Upper lobe of left lung (tissue), 6 donors: ENCODE measurements at places on chromosomes 2 and 18. TPM values are rescaled to one million over a fixed set of nuclear protein-coding genes. Genes with fewer than 3 reads are reported as not detected.

GRCh38 chr18:10511236-10511635, 14.6 kb upstream of the NAPG start:
- DNase-seq = no peak

GRCh38 chr18:44609181-44609941, 71.3 kb upstream of the SETBP1 start:
- DNase-seq = no peak

DNA sequence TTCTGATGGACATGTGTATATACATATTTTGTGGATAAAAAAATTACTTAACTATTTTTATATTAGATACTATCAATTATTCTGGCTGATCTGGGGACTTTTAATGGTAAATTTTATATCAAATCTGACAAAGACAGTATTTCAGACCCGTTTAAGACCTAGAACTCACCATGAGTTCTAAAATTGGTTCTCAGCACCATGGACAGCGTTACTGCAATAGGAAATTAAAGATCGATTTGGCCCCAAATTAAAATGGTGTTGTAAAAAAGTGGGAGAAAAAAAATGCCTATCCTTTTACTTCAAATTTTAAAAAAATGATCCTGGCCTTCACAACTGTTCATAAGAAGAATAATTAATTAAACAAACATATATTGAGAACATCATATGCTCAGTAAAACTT, 919 bp upstream of the SCN2A start:
- no peak for DNase-seq

DNA sequence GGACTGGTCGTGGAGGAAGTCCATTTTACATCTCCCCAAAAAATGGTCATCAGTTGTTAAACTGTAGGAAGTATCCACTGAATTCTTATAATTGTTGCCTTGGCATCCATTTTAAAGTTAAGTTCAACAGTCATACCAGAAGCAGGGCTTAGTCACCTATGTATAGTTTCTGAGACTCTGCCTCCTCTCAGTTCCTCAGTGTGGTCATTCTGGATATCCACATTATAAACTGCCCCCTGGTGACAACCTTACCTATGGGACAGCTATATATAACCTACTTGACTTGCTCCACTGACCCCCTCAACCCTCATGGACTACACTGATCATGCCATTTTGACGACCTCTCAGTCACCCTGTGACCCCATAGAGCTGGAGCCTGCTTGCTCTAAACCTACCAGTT, 617.0 kb downstream of the LRP1B start:
- DNase-seq = no peak

DNA sequence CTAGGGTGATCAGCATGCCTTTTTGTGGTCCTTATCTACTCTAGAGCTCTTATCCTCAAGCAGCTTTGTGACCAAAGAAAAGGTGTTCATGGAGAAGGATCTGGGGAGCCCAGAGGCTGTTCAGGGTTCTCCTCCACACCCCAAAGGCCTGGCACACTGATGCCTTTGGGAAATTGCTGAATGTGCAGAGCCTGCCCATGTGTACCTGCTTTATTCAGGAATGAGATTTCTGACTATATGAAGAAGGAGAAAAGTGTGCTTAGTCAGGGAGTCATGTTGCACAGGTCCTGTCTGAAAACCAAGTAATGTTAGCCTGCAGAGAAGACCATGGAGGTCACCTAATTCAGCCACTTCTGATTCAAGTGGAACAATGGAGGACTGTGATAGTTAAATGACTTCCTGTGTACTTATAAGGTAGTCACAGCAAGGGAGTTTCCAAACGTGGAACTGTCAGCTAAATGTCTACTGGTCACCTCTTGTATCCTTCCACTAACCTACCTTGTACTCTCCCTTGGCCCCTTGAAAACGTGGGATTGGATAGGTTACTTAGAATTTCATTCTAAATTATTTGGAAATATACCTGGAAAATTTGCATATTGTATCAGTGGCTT, 81.3 kb downstream of the LIMS1 start:
- DNase-seq = no peak

DNA sequence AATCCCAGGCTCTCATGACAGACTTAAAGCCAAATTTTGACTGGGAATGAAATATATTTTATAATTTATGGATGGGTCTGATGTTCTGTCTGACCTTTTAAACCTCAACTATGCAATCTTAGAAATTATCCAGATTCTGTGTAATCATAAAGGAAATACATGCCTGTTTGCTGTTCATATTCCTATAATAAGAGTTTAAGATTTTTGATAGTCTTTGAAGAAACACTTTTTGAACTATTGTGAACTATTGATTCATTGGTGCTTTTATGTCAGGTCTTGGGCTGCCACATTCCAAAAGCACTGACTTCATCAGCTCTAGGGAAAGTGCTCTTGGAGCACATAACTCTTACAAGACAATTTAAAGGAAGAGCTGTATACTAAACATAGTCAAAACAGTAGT, 64.2 kb downstream of the CCDC150 start:
- no peak for DNase-seq

GRCh38 chr2:138564586-138565229, 63.1 kb downstream of the SPOPL start:
- DNase-seq = no peak

DNA sequence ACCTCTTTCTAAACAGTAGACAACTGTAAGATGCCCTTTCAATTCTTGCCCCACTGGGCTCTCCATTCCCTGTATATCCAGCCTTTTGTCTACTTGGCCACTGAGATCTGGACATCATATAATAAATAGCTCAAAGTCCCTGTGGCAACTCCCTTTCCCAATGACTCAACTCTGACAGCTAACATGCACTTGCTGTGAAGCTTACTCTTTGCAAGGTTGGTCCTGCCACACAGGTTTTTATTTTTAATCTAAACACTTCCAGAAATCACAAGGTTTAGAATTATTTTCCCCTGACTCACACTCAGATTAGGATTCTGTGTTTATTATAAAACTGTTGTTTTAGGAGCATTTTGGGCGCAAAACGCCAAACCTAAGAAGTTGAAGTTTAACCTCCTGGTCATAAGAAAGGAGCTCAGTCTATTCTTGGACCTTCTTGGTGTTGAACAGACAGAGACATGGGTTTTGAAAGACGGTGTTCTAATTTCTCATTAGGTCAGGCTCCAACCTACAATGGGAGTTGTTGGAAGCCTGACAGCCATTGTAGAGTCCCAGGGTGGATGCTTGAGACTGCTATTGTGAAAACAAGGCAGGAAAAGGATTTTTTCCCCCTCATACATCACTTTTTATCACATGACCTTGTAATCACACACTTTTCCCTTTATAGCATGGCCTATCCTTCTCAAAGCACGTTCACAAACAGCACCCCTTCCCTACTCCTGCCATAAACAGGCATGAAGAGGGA, 124.7 kb upstream of the SERPINE2 start:
- DNase-seq = no peak

GRCh38 chr18:68995675-68996074, 197.8 kb downstream of the CCDC102B start:
- DNase-seq = no peak

- DNase-seq = no peak
Measured at GRCh38 chr2:203730883-203731282, 24.4 kb downstream of the CD28 start.

DNA sequence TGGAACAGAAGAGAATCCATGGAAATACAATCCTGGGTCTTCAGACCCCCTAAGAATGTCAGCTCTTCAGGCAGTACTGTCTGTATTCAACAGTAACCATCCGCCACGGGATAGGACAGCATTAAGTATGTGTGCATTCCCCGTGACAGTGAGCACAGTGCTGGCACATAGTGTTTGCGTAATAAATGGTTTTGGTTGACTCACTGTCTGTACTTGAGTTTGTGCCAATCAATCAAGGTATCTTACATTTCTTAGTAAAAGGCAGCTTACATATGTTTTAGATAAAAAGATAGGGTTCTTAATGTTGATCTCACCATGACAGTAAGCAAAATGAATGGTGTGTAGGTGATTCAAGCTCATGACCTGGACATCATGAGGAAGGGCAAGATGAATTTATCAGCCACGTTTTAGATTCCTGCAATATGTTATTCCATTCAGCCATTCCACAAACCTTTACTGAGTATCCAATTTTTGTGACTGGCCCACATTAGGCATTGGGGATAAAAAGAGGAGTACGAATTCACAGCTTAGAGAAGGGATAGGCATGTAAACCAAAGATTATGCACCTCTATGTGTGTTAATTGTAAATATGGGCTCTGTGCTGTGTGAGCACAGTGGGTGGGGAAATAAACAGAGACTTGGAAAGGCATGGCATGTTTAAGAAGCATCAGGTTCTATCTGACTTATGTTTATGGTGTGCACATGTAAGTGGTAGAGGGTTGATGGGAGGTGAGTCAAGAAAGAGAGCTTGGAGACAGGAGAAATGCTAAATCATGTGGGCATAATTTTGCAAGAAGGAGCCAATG, 258.8 kb downstream of the SLC8A1 start:
- DNase-seq = no peak

DNA sequence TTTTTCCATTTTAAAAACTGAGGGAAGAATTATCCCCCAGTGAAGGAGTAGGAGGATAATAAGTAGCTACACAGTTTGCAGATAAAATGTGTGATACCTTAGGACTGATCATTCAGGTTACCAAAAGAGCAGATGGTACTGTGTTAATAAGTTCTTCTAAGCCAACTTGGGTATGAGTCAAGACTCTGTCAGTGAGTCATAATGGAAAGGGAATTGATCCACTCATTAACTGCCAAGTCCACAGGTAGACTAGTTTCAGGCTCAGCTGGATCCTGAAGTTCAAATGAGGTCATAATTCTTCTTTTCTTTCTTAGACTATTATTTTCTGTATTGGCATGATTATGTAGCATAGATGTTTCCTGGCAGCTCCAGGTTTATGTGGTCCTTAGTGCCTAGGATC, 142.4 kb upstream of the ALPP start:
- DNase-seq = no peak

DNA sequence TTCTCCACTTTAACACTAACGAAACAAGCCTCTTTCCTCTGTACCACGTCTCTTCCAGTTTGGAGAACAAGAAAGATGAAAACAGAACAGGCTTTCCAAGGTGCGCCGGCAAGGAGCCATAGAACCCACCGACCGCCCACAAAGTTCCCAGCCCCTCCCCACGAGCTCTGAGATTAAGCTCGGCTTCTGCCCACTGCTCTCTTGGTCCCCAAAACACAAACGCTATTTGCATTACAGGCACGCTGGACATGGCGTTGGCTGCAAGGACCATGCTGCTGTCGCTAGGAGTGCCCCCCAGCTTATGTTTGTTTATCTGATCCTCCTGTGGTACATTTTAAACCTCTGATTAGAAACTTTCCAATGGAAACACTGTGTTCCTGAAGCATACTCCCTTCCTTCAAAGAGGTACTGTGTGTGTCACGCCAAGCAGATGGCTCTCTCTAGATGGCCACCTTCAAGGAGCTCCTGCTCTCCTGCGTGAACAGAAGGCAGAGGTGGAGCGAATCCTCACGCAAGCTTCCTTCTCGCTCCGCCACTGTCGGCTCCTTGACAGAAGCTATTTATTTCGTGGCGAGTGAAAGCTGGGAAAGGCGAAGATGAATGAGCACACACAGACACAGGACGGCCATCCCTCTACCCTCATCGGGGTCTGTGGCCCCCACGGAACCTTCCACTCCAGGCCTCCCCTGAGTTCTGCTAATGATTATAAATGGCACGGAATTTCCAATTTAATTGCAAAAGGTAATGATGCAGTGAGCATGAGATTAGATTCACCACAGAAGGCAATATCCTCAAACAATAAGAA, 166.2 kb downstream of the EIPR1 start:
- DNase-seq = no peak

DNA sequence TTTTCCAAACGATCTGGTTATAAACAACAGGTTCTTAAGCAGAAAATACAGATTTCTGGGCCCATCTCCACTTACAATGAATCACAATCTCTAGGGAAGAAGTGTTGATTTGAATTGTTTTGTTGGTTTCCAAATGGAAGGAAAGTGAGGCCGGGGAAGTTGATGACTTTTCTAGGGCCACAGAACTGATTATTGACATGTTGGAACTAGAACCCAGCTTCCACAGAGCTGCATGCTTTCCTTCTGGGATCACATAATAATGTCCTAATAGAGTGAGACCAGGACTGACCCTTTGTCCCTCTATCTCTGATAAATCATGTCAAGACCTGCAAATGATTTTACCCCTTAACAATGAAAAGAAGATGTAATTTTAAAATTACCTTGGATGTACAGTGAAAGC, 332.2 kb downstream of the OSR1 start:
- no peak for DNase-seq

DNA sequence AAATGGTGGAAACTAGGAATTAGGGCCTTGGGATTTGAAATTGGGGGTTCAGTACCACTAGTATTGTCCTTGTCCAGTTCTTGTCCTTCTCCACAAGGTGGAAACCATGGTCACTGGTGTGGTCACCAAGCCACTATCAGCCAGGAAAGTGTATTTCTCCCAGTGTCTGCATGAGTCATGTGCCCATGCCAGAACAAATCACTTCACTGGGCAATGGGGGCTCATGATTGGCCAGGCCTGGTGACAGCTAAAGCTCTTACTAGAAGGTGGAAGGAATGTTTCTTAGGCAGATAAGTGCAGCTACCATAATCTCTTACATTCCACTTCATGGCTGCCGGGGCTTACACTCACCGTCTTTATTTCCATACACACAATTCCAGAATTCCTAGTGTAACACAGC, 124.8 kb upstream of the TACR1 start:
- DNase-seq = no peak

- no peak for DNase-seq
Measured at GRCh38 chr2:205946226-205946625, 139.7 kb downstream of the INO80D start.

- DNase-seq = no peak
Measured at GRCh38 chr2:127424598-127425520, 6.6 kb downstream of the PROC start.

DNA sequence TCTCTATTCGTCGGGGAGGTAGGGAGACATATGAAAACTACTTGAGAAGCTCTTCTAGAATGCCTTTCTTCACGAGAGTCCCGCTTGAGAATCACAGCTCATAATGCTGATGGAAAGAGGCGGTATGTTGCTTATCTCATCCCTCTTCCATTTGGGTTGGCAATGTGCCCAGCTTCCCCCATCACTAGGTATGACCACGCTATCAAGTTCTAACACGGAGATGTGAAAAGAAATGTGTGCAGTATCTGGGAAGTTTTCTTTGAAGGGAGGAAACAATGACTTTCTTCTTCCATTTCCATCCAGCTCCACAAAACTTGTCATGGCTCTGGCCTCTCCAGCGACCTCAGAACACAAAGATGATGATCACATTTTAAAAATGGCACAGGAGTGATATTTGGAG, 742.4 kb downstream of the DCDC2C start:
- no peak for DNase-seq

Gene TMEM127
- 39.8 TPM for total RNA-seq

Gene PASK
- total RNA-seq = 4.3 TPM

Gene ASPRV1
- 1.1 TPM for total RNA-seq

Gene RAX
- not detected for total RNA-seq

Gene FSHR
- total RNA-seq = not detected

Gene GPR75
- 14.7 TPM for total RNA-seq

Gene HOXD8
- 2.3 TPM for total RNA-seq

Gene FAM110C
- total RNA-seq = 5.9 TPM

Gene MTCL1
- total RNA-seq = 7.0 TPM

Gene ANKRD12
- 64.4 TPM for total RNA-seq

Gene EFEMP1
- total RNA-seq = 197 TPM

Gene SEMA4F
- total RNA-seq = 13.1 TPM

Gene SGO2
- 1.9 TPM for total RNA-seq

Gene CD8B2
- not detected for total RNA-seq

Gene RFTN2
- total RNA-seq = 4.7 TPM

Gene ABCG8
- total RNA-seq = not detected
